ENCODE measurements at places on chromosomes 1 and 21.
A peak's percentile ranks its signal among the peaks of the same experiment; 100 is the strongest.

- no peak for DNase-seq
Measured at GRCh38 chr1:30762930-30763650, 5.5 kb upstream of the LAPTM5 start.

DNA sequence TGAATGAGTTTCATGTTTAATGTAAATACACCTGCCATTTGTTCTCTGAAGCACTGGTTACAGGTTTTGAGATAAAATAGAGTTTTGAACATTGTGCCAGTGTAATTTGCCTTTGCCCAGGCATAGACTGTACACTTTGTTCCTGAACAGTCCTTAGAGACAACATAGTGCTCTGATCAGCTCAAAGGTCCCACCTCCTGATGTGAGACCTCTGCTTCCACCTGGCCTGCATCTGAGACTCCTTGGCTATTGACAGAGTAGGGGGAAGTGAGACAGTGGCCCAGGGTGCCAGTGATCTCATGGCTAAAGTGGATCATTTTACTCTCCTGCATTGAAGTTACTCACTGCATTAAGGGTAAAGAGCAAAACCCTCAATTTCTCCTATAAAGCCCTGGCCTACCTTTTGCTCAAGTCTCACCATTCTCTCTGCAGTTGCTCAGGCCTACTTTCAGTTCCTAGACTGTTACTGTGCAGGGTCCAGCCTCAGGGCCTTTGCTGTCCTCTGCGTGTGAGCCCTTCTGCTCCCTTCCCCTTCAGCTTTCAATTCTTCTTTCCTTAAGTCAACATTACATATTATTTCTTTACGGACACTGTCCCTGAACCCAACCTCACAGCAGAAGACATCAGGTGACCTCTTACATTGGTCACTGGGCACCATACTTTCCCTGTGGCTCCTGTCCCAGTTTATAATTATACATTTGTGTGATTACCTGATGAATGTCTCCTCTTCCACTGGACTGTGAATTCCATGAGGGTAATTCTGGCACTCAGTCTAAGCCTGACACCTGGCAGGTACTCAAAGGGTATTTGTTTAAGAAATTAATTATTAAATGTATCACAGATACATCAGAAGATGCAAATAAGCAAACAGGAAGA, 142.9 kb downstream of the ROR1 start:
- DNase-seq = no peak

GRCh38 chr1:86645851-86646250, 58.5 kb upstream of the SH3GLB1 start:
- DNase-seq = no peak

DNA sequence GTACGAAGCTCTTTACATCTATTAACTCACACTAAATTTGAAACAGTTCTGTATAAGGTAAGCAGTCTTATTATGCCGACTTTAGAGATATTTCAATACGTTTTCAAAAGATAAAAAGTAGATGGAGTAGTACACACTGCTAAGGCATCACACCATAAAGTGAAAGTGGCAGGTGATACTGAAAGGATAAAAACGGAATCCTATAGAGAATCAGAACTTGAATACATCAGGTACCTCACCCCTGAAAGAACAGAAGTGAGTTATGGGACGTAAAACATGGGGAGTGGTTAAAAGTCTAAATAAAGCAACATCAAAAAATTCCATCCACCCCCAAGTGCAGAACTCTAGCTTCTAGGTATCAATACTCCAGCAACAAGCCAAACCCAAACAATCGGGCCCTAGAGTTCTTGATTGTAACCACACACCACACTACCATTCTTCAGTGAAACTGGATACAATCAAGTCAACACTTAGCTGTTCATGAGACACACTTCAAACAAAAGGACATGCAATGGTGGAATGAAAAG, 142.6 kb downstream of the SMYD3 start:
- no peak for DNase-seq

DNA sequence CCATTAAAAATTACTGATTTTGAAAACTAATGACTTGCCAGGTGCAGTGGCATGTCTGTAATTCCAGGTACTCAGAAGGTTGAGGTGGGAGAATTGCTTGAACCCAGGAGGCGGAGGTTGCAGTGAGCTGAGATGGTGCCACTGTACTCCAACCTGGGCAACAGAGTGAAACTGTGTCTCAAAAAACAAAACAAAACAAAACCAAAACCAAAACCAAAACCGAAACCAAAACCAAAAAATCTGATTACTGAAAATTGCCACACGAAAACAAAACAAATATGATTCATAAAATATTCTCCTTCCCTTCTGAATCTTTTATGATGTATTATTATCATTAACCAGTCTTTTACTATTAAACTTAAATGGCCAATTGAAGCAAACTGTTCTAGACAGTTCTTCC, 74.1 kb downstream of the SERINC2 start:
- DNase-seq = no peak

DNA sequence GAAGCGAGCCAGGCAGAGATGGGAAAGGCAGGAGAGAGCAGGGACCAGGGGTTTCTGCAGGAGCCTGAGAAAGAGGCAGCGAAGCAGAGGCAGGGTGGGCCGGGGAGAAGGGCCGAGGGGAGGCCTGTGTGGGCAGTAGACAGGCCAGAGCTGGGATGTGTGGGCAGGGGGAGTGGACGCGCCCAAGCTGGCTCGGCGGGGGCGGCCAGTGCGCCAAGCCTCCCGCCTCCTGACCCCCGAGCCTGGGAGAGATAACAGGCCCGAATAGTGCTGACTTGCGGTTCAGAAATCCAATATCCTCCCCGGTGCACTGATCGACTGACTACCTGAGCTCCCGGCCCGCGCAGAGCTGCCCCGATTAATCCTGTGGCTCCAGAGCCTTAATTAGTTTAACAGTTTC, 41.9 kb downstream of the AHDC1 start:
- DNase-seq = no peak

GRCh38 chr1:78561856-78562255, 58.4 kb upstream of the IFI44L start:
- no peak for DNase-seq

- DNase-seq = no peak
Measured at GRCh38 chr1:113694910-113695309, 64.4 kb downstream of the PHTF1 start.

GRCh38 chr1:44010935-44011471, 19.6 kb downstream of the CCDC24 start:
- DNase-seq = no peak

DNA sequence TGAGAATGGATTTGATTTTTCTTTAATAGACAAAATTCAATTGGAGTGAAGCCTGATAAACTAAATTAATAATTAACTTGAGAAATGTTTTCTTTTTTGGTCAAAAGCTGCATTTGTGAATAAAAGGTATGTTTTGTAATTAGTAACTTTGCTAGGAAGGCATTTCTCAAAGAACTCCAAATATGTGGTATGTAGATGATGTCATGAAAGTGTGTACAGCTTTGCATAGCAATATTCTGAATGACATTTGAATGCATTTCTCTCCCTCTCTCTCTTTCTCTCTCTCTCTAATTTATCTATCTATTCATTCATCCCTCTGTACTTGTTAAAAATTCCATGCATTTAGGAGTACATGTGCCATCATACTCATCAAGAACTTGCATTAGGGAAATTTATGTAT, 109.1 kb upstream of the ADAMTS5 start:
- no peak for DNase-seq

DNA sequence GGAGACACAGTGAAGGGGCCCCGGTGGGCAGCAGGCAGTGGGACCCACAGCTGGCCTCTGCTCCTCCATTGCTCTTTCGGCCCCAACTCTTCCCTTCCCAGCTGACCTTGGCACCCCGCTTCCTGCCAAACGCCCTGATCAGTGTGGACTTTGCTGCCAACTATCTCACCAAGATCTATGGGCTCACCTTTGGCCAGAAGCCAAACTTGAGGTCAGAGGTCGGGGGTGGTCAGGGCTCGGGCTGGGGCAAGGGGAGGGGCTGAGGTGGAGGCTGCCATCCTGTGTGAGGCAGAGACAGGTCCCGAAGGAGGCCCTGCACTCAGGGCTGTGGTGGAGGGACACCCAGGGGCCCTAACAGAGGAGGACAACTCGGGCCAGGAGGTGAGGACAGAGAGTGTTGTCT, 13.7 kb downstream of the PODN start:
- DNase-seq = no peak

DNA sequence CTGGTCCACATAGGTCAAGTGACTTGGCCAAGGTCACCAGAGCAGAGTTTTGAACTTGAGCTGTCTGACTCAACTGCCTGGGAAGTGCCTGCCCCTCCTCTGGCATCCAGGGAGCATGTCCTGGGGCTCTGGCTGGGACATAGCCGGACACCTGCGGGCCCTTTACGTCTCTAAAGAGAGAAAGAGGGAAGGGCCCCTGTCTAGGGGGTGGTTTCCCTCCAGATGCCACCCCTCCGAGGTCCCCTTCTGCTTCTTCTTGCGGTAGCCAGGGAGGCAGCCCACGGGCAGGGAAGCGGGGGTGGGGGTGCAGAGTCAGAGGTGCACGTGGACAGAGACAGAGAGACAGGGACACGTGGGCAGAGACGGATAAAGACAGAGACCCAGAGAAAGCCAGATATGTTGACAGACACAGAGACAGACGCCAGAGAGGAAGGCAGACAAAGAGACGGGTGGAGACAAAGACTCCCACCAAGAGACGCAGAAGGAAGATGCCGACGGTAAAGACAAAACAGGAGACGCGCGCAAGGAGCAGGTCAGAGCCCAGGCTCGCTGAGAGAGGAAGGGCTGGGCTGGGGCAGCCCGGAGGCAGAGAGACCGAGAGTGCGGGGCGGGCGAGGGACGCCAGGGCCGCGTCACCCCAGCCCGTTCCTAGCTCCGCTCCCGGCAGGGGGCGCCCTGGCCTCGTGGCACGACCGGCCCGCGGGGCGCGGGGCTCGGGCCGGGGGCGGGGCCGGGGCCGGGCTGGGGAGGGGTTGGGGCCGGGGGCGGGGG, 458 bp upstream of the ALPL start:
- DNase-seq = peak; percentile 75

- no peak for DNase-seq
Measured at GRCh38 chr1:199982606-199983005, 44.9 kb upstream of the NR5A2 start.

DNA sequence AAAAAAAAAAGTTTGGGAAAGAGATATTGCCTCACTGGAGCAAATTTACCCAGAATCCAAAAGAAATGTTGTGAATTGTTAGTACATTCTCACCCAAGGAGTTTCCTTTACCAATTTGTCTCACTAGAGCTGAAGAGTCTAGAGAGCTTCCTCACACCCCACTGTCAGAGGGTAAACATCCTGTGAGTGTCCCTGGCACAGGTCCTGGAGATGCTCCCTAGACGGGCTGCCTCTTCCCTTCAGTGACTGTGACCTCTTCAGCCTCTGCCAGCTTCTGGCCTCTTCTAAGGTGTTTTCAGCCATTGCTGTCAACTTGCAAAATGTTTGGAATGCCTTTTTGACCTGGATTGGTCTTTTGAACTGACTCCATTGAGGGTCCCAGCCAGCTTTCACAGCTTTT, 159.4 kb downstream of the DHRS3 start:
- no peak for DNase-seq

DNA sequence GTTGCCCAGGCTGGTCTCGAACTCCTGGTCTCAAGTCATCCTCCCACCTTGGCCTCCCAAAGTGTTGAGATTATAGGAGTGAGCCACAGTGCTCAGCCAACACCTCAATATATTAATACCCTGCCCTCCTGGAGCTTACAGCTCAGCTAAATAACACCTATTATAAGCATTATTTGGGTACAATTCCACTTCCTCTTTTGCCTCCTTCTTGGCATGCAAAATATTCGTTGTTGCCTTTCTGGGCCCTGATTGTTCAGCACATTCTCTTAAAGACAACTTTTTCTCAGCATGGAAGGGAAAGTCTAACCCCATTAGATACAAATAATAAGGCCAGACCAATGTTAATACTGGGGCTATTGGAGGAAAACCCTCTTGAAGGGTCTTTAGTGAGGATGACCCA, 2.8 kb downstream of the PAQR7 start:
- no peak for DNase-seq

GRCh38 chr21:40886931-40887330, 40.0 kb upstream of the DSCAM start:
- no peak for DNase-seq

- DNase-seq = no peak
Measured at GRCh38 chr1:177897998-177898654, 71.7 kb downstream of the SEC16B start.

DNA sequence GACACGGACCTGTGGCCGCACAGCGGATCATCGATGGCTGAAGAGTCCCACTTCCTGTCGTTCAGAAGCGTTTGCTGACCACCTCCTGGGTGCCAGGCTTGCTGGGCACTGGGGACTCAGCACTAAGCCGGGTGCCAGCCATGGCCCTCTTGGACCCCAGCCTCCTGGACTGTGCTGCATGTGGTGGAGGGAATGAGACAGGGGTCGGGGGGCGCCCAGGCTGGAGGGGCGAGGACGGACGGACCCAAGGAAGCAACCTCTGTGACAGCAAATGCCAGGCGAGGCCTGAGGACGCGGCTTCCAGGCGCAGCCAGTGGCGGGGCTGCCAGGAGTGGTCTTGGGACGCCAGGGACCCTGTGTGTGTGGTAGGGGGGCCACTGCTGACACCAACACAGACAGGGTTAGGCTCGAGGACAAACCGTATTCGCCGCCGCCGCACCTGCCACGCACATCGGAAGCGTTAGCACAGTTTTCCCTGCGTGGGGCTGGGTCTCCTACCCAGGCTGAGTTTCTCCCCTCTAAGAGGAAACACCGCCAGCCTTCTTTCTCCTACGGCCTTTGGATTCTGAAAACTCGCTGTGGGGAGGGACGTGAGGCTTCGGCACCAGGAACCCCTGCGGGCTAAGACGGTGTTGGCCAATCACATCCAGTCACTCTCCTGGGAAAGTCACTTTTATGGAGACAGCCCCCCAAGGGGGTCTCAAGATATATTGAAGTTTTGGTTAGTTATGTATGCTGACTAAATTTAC, 3.1 kb upstream of the MXRA8 start:
- DNase-seq = no peak

GRCh38 chr1:230291731-230292620, 134.2 kb downstream of the PGBD5 start:
- DNase-seq = no peak

- DNase-seq = no peak
Measured at GRCh38 chr1:29779146-29779545, 542.8 kb downstream of the PTPRU start.

DNA sequence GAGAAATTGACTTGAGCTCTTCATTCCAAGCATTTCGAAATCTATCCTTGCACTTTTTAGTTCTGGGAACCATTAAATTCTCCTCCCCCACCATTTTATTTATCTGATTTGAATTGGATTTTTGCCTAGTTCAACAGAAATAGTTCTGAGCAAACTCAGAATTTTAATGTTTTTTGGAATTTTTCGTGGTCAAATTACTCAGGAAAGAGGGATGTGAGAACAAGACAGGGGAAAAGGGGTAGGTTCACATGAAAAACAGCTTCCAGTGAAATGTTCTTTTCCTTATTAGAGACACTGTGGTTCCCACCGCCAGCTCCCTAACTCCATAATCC, 5.7 kb upstream of the ZNF697 start:
- no peak for DNase-seq

Measured in stimulated activated CD4-positive, alpha-beta T cell treated with anti-CD3 and anti-CD28 coated beads, Interleukin-2, amount 100 ng/mL, for 24 hours (primary cell).